ENCODE measurements at places on chromosomes 6 and 20. TPM values are rescaled to one million over a fixed set of nuclear protein-coding genes. Genes with fewer than 3 reads are reported as not detected.

Gene PFDN4
- 70.0 TPM for total RNA-seq

Gene CDSN
- total RNA-seq, result under 0.01 TPM

Gene LY86
- total RNA-seq, result not detected

Gene VIP
- 0.39 TPM for total RNA-seq

Gene CNBD2
- total RNA-seq, result 5.3 TPM

Gene TINAG
- not detected for total RNA-seq

Gene ERVFRD-1
- under 0.01 TPM for total RNA-seq

Gene ENPP4
- total RNA-seq, result 1.4 TPM

Gene KIF25
- under 0.01 TPM for total RNA-seq

Gene UNC5CL
- under 0.01 TPM for total RNA-seq

Gene MYB
- under 0.01 TPM for total RNA-seq

All from dermis microvascular lymphatic vessel endothelial cell (primary cell).